ENCODE measurements at places on chromosomes 2 and 18.

- DNase-seq = no peak
These were observed 487.2 kb upstream of the GCFC2 start for GRCh38 chr2:76197842-76198448.

DNA sequence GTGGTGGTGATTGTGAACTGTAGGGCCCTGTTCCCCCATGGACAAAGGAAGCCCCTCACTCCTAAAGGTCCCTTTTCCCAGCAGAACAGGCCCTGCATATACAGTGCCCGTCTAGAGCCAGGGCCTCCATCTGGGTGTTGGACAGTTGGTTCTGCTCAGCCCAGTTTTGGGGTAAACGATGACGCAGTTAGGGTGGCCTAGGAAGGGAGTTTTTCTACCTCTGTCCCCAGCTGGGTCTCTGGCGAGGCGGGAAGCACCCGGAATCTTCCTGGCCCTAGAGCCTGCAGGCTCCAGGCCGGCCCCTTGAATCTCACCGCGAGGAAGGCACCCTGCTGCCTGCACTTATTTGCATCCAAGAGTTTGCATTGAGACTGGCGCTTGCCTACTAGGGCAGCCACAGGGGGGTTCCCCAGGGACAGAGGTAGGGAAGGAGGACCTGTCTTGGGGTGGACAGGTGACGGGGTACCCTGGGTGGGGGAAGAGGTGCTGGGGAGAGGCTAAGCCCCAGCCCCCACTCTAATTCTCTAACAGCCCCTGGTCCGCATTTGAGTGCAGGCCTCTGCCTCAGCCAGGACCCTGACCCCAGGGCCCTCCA is 529 bp upstream of the MTA3 start:
- DNase-seq = no peak

DNA sequence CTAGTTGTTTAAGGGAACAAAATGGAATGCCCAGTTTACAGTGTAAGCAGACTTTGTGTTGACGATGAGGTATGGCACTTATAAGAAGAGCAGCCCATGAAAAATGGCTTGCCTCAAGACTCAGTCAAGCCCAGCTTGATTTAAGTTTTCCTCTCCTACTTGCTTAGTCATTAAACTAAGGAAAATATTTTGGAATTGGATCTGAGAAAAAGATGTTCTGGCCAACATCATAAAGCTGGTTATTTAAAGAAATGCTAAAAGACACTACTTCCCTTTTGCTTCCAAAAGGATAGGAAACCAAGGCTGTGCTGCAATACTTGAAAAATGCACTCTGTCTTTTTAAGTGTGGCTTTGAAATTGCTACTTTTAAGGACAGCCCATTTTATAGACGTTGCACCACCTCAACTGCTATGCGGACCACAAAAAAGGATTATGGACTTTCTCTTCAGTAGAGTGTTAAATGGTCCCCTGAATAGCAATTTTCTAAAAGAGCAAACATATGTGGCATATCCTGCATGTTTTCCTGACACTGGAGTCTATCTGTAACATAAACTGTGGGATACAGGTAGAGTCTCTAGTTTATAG is 32.1 kb downstream of the CCDC141 start:
- no peak for DNase-seq

DNA sequence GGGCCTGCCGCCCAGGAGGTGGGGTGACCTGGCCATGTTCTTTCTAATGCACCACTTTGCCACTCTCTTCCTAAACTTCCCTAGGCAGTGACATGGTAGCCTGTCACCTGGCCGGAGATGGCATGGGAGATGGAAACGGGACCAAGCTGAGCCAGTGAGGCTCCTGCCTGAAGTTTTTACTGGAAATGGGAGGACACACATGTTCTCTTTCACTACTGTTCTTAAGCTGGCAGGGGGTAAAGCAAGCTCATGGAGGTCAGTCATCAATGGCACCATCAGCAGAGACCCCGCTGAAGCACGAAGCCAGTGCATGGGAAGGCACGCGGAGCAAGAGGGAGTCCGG is 50.7 kb downstream of the ATIC start:
- no peak for DNase-seq

DNA sequence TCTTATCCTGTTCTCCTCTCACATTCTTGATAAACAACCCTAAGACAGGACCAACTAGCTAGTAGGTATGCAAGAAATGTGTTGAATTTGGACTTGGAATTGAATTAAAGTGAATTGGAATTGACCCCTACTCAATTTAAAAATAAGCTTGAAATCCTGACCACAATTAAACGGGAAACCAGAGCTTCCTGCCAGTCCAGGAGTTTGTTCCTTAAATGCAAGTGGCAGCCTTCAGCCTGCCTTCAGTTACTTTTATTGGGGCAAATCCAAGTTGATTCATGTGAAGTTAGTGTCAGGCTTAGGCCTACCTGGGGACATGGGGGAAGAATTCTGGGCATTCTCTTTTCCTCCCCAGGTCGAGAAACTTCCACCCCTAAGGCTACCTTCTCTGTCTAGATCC is 457.6 kb downstream of the BCL11A start:
- DNase-seq = no peak

DNA sequence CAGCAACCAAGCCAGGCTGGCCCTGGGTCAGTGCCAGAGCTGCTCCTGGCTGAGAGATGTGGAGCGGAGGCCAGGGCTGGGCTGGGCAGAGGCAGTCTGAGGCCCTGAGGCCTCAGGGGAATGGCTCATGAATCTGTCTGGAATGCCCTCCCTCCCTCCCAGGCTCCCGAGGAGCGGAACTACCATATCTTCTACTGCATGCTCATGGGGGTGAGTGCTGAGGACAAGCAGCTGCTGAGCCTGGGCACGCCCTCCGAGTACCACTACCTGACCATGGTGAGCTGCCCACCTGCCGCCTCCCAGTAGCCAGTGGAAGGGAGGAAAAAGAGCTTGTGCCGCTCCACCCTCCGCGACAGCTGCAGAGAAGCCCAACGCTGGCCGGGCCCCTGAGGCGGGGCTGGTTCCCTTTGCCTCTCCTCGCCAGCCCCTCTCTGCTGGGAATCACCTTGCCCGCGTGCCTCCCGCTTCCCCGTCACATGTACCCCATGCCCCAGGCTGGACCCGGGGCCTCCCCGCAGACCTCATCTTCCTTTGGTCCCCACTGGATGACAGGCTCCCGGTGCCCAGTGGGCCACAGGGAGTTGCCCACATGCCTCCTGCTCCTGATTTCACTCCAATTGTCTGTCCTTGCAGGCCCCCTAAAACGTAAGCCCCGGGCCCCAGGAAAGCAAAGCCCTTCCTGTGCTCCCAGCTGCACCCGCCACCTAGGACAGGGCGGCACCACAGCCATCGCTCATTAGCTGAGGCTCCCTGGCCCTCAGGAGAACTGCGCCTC is 41.1 kb downstream of the MYO7B start:
- DNase-seq = no peak

- DNase-seq = no peak
These were observed 364.6 kb downstream of the OSR1 start for GRCh38 chr2:18993756-18994338.

GRCh38 chr2:164514491-164514890 is 106.8 kb downstream of the GRB14 start:
- DNase-seq = no peak

DNA sequence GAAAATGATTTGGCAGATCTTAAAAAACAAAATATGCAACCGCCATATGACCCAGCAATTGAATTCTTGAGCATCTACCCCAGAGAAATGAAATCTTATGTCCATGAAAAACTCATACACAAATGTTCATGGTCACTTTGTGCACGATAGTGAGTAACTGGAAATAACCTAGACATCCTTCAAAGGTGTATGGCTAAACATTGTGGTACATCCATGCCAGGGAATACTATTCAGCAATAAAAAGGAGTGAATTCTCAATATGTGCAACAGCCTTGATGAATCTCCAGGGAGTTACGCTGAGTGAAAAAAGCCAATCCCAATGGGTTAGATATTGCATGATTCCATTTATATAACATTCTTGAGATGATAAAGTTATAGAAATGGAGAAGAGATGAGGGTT is 112.7 kb upstream of the SMAD2 start:
- no peak for DNase-seq

DNA sequence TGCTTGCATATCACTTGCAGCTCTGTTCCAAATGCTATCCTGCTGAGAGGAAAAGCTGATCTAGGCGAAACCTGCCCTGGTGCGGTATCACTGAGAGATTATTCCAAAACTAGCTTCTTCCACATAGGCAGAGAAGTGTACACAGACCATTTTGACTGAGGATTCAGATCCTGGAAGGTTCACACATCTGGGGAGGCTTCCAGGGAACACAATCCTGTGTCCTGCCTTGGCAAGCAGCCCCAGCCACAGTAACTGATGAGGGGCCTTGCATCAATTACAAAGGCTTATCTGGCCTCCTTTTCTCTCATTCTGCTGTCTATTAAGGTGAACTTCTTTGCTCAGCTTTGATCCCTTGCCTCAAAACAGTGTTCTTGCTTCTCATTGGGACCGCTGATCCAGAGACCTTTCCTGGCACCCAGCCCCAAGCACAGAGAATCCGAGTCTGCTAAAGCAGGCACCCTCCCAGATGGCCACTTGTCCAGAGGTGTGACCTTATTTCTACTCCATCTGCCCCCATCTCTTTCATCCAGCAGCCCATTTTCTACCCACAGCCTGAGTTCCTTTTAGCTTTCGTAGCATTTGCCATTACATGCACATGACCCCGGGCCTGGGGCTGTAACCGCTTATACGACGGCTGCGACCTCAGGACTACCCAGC is 52.3 kb upstream of the ZFP36L2 start:
- no peak for DNase-seq

DNA sequence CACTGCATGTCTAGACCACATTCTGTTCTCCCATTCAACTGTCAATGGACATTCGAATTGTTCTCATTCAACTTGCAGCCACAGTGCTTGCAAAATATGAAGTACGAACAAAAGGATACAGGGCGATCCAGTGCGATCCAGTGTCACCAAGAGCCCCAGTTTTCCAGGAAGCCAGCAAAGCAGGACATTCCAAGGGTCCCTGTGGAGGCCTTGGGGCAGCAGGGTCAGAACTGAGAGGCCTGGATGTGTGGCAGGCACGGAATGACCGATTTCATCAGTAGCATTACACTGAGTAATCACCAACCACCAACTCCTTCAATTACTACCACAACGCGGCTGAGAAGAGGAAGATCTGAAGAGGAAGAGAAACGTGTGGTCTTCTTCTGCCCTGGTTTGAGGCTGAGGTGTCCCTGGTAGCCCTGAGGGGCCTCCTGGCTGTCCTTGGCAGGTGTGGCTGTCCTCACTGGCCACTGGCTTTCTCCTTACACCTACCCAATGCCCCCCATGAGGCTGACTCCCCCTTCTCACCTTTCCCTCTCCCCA is 172.7 kb upstream of the FHL2 start:
- no peak for DNase-seq

DNA sequence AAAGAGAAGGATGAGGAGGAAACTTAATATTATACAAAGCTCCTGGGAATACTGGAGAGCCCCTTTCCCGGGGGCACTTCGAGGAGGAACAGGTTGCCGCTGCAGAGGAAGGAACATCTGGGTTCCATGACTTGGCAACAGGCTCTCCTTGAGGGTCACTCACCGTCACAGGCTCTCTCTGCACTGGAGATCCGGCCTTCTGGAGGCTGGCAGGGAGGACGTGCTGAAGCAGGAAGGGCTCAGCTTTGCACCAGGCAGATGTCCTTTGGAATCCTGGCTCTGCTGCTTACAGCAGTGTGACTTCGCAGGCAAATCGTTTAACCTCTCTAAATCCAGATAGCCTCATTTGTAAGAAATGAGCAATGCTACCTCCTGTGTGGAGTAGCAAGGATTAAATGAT is 2.9 kb upstream of the DPYSL5 start:
- DNase-seq = no peak

DNA sequence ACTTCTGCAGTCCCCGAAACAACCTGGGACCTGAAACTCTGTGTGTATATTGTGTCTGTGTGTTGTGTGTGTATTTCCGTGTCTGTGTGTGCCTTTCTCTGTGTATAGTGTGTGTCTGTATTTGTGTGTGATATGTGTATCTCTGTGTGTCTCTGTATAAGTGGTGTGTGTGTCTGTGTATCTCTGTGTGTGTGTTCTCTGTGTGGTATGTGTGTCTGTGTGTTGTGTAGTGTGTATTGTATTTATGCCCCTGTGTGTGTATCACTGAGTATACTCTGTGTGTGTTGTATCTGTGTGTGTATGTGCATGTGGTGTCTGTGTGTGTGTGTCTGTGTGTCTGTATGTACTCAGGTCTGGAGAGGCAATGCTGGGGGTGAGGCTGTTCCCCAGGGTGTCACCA is 11.6 kb downstream of the CASP8 start:
- no peak for DNase-seq

DNA sequence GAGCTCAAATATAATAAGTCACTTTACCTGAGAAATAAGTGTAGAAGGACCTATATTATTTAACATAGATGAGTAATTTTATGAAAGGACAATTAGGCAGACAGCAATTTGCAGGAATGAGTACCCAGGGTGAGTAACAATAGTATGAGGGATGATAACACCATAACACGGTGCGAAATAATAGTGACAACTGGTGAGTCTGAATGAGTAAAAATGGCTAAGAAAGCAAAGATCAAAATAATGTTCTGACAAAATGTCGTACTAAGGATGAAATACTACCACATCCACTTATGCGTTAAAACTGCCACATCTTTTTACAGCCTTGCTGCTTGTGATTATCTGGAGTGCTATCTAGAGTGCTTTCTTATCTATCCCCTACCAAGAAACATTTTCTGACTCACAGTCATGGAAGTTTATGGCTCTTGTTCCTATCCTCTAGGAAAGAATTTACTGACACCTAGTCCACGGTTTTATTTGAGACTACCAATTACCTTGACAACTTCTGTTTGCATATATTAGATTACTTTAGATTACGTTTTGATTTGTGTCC is 929.7 kb downstream of the LRP1B start:
- DNase-seq = no peak

DNA sequence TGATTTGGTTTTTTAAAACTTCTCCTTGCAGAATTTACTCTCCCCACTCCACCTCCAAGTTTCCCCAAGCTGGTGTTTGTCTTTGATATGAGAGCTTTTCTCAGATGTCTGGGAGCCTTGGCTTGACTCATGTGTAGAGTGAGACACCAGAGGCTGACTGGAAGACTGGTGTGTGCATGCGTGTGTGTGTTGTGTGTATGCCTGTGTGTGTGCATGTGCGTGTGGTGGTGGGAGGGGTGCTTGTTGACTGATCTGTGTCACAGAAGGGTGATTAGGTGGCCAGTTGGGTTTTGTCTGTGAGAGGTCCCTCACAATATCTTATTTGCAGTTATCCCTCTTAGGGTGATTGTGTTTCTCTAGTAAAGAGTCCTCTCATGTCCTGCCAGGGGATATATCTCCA is 50.5 kb upstream of the HPCAL1 start:
- no peak for DNase-seq
